ENCODE measurements at places on chromosomes 5 and 9. TPM values are rescaled to one million over a fixed set of nuclear protein-coding genes. Genes with fewer than 3 reads are reported as not detected.

Gene PLPPR1
- total RNA-seq, result not detected

Gene PROB1
- total RNA-seq, result 7.2 TPM

Gene FYB1
- not detected for total RNA-seq

Gene PDE6A
- under 0.01 TPM for total RNA-seq

Gene C9orf153
- not detected for total RNA-seq

Gene C5orf52
- total RNA-seq, result not detected

Gene PRELID2
- 17.0 TPM for total RNA-seq

Gene FNBP1
- total RNA-seq, result 42.5 TPM

Gene NRARP
- 64.3 TPM for total RNA-seq

Gene ASS1
- total RNA-seq, result 9.9 TPM

Gene GRIA1
- 0.33 TPM for total RNA-seq

Gene MARCOL
- not detected for total RNA-seq

Gene FREM1
- total RNA-seq, result not detected

Gene ST8SIA4
- total RNA-seq, result 7.2 TPM

Gene PCDHB10
- total RNA-seq, result 1.1 TPM

Gene PBX3
- total RNA-seq, result 18.6 TPM

Gene ZNF454
- 1.1 TPM for total RNA-seq

Gene GNG10
- 54.5 TPM for total RNA-seq

Gene INSL6
- total RNA-seq, result not detected

Gene ACOT12
- total RNA-seq, result not detected

Gene LCN15
- total RNA-seq, result not detected

Gene DAB2IP
- 37.1 TPM for total RNA-seq

Gene MORN5
- not detected for total RNA-seq

Gene TNFAIP8
- total RNA-seq, result 10.4 TPM

Gene PSD2
- not detected for total RNA-seq

Gene SH2D3C
- total RNA-seq, result 85.9 TPM

Gene AGXT2
- total RNA-seq, result not detected

Gene PFDN1
- 155 TPM for total RNA-seq

Gene THBS4
- total RNA-seq, result not detected

Gene CLIC3
- 0.29 TPM for total RNA-seq

Gene EGFLAM
- total RNA-seq, result under 0.01 TPM

Gene CPLANE1
- total RNA-seq, result 23.9 TPM

Gene HSD17B3
- not detected for total RNA-seq

Gene NTRK2
- 0.10 TPM for total RNA-seq

Gene TCERG1
- 85.4 TPM for total RNA-seq

Gene HAPLN1
- total RNA-seq, result not detected

Gene PDCD1LG2
- total RNA-seq, result 7.6 TPM

Gene POU5F2
- total RNA-seq, result 2.2 TPM

Gene TLE1
- 85.6 TPM for total RNA-seq

Gene MTRR
- 48.1 TPM for total RNA-seq

Gene CDC20B
- 0.19 TPM for total RNA-seq

Gene TAF11L10
- not detected for total RNA-seq

Gene GTF2H2
- 15.0 TPM for total RNA-seq

Gene IL33
- total RNA-seq, result 12.7 TPM

Gene WDR55
- total RNA-seq, result 28.8 TPM

Gene GTF3C5
- 66.3 TPM for total RNA-seq

Gene RGP1
- total RNA-seq, result 19.4 TPM

Gene NINJ1
- total RNA-seq, result 45.9 TPM

Gene CCNO
- 0.33 TPM for total RNA-seq

Gene TMEM245
- total RNA-seq, result 83.0 TPM

Gene LIX1
- total RNA-seq, result not detected

Gene OMD
- under 0.01 TPM for total RNA-seq

Gene TAF1L
- total RNA-seq, result not detected

Gene PCA3
- total RNA-seq, result 0.29 TPM

Gene FOXD1
- total RNA-seq, result under 0.01 TPM

Gene ERMP1
- 24.2 TPM for total RNA-seq

Gene EGFL7
- total RNA-seq, result 566 TPM

Gene PRSS3
- 14.1 TPM for total RNA-seq

Gene NMUR2
- not detected for total RNA-seq

Gene HRH2
- total RNA-seq, result under 0.01 TPM

Data from vein endothelial cell (primary cell).